ENCODE measurements at places on chromosomes 16 and 17. TPM values are rescaled to one million over a fixed set of nuclear protein-coding genes. Genes with fewer than 3 reads are reported as not detected.

DNA sequence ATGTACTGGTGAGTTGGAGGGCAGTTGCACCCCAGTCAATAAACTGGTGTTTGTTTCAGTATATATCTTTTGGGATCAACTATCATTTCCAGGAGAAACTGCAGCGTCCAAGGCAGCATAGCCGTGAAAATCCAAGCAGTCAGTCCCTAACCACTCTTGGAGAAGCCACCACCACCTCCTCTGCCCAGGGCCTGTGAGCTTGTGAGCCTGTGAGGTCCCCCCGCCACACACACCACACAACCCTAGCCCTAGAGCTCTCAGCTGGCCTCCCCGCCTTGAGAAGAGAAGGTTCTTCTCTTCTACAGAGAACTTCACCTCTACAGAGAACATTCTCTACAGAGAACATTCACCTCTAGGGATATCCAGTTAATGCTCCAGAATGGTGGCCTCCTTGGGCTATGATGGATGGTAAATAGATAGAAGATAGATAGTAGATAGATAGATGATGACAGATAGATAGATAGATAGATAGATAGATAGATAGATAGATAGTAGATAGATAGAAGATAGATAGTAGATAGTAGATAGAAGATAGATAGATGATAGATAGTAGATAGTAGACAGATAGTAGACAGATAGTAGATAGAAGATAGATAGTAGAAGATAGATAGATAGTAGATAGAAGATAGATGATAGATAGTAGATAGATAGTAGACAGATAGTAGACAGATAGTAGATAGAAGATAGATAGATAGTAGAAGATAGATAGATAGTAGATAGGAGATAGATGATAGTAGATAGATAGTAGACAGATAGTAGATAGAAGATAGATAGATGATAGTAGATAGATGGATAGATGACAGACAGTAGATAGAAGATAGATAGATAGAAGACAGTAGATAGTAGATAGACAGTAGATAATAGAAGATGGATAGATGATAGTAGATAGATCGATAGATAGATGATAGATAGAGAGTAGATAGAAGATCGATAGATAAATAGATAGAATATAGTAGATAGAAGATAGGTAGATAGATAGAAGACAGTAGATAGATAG is 13.7 kb downstream of the ALOX15B start:
- H3K27ac ChIP-seq = no peak overlapping the region
- no peak for DNase-seq
- H3K27me3 ChIP-seq = peaks cover 14% of the 10 kb centered on the region

DNA sequence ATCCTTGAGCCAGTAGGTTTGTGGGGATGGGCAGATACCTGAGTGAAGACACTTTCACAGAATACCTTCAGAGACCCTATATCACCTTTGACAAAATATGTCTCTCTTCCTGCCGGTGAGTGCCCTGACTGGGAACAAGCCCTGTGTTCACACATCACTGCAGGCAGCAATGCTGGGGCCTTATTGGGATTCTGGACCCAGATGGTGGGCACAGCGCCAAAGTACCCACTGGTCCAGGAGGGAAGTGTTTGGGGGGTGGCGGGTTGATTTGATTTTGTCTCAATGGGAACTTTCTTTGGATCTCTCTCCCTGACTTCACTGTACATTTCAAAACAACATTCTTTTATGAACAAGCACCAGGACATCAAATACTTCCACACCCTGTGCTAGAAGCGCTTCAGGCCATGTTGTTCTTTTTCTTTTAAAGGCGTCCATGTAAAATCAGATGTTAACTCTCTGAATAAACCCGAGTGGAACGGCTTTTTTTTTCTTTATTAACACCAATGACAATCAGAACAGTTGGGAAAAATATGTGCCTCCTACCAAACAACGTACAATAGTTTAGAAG is 62.4 kb upstream of the AKTIP start:
- no peak overlapping the region for H3K27ac ChIP-seq
- no peaks in the 10 kb centered on the region for H3K36me3 ChIP-seq
- DNase-seq = no peak
- no peaks in the 10 kb centered on the region for H3K27me3 ChIP-seq

GRCh38 chr17:72388765-72389473 is 268.1 kb downstream of the SOX9 start:
- H3K36me3 ChIP-seq = no peaks in the 10 kb centered on the region
- H3K4me1 ChIP-seq = no peaks in the 10 kb centered on the region
- H3K27me3 ChIP-seq = no peaks in the 10 kb centered on the region
- DNase-seq = no peak
- no peak overlapping the region for H3K4me3 ChIP-seq

DNA sequence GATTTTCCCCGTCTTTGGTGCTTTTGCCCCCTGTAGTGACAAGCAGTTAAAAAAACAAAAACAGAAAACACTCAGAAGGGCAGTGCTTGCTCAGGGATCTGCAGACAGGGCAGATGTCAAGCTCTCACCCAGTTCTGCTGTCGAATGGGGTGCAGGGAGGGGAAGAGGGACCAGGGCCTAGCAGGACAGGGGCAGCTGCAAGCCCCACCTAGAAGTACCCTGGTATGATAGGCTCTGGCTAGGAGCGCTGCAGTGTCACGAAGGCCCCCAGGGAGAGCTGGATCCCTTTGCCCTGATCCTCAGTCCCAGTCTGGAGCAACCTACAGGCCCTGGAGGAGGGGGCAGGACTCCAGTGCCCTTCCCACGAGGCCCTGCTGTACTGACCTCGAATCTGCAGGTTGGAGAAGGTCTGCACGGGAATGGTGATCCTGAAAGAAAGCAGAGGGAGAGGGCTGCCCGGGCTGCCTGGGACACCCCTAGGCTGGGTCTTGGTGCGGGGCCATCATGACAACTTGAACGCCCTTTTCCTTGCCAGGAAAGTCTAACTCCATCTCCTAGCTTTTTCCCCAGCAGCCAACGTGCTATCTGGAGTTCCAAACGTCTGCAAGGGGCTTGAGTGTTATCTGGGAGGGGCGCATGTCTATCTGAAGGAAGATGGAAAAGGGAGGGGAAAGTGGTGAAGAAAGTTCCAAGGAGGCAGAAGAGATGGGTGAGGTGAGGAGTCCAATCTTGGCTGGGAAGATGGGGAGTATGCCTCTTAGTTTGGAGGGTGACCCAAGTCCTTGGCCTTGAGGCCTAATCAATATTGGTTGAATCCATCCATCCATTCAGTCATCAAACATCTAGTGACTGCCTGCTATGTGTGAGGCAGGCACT is 4.8 kb downstream of the GFAP start:
- peaks cover 14% of the 10 kb centered on the region for H3K4me1 ChIP-seq
- H3K27me3 ChIP-seq = peaks cover 21% of the 10 kb centered on the region
- no peaks in the 10 kb centered on the region for H3K36me3 ChIP-seq
- H3K27ac ChIP-seq = no peak overlapping the region
- no peak overlapping the region for H3K4me3 ChIP-seq

DNA sequence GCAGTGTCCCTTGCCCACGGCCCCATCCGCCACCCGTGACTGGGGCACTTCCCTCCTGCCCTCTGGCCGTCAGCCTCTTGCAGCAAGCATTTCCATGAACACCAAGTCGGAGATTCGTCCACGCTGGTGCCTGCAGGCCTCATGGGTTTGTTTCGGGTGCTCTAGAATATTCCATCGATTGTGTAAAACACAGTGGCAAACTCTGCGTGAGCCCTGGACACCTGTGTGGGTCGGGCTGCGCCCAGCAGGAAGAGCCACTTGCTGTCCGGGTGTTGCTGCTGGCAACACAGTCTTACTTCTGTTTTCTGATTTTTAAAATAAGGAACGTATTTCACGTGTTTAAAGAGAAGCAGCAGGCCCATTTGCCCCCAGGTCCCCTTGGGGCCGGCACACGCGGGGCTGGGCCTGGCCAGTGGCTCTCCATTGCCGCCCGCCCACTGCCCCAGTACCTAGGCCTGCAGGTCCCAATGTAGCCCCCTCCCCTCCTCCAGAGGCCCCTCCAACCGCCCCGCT is 10.0 kb downstream of the CYBC1 start:
- no peaks in the 10 kb centered on the region for H3K27me3 ChIP-seq
- H3K4me3 ChIP-seq = no peak overlapping the region
- peaks cover 3% of the 10 kb centered on the region for H3K4me1 ChIP-seq
- H3K27ac ChIP-seq = peak overlapping the region; percentile 31

GRCh38 chr17:47789611-47790561 is 31.7 kb downstream of the OSBPL7 start:
- DNase-seq = peak; percentile 49
- H3K4me1 ChIP-seq = peaks cover 11% of the 10 kb centered on the region
- H3K27ac ChIP-seq = no peak overlapping the region
- peaks cover 94% of the 10 kb centered on the region for H3K27me3 ChIP-seq
- no peaks in the 10 kb centered on the region for H3K36me3 ChIP-seq
- H3K4me3 ChIP-seq = peak overlapping the region; percentile 25

DNA sequence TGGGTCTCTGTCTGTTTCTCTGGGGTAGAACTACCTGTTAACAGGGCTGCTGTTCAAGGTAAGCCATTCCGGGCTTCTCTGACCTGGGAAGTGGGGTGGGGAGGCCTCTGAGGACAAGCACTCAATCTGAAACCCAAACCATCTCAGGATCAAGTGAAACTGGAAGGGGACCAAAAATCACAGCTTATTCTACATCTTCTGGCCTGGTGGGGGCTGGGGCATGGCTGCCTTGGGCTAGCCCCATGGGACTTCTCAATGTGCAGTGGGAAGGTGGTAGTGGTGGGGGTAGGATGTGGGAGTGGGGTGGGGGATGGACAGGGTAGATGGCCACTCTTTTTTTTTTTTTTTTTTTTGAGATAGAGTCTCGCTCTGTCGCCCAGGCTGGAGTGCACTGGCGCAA is 5.5 kb downstream of the FLOT2 start:
- no peak overlapping the region for H3K4me3 ChIP-seq
- H3K27ac ChIP-seq = no peak overlapping the region
- DNase-seq = no peak
- peaks cover 35% of the 10 kb centered on the region for H3K4me1 ChIP-seq
- H3K36me3 ChIP-seq = no peaks in the 10 kb centered on the region

DNA sequence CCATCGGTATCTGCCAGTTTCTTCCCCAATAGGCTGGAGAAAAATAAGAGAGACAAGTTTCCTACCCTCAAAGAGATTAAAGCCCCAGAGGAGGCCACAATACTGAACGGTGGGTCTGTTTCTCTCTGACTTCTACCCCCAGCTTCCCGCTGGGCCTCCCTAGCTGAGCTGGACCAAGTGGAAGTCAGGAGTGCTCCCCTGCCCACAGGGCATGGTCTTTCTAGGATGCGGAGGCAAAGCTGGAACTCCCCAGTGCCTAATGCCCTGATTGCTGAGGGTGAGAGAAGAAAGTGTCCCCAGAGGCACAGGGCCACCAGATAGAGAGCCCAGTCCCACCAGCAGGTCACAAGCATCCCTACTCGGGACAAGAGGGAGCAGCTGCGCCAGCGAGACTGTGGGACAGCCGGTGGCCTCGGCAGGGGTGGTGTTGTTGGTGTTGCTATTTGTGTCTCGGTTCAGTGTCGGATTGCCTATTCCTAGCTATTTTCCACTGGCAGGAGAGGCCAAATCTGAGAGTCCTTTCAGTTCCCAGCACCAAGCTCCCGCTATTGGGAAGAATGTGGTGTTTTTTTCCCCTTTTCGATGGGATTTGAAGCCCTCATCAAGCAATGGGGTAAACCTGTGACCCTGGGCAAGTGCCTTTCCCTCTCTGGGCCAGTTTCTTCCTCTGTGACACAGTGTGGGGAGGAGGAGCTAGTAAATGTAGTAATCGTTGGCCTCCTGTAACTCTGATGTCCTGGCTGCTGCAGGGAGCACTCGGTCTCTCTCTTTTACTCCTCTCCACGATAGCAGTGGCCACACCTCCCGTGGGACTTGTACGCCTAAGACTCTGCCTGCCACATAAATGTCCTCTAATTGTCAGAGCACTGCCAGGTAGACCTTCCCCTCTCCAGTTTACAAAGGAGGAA is 22.5 kb upstream of the TBX2 start:
- no peak for DNase-seq
- H3K36me3 ChIP-seq = no peaks in the 10 kb centered on the region
- H3K4me3 ChIP-seq = no peak overlapping the region

DNA sequence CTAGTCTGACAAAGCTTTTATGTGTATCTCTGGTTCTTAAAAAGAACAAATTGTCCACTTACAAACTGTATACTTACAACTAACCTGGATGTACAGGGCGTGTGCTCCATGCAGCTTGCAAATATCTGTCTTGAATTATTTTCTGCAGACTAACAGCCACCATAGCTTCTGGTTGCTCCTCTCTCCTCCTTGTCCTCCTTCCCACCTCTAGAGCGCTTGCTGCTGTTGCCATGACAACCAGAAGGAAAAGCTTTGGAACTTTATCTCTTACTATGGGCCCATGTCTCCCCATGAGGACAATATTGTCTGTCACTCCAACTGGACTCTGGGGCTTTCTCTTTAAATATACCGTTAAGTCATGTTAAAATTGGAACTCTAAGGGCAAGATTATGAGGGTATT is 71.5 kb upstream of the DHX40 start:
- H3K36me3 ChIP-seq = no peaks in the 10 kb centered on the region
- DNase-seq = no peak
- H3K27me3 ChIP-seq = no peaks in the 10 kb centered on the region
- H3K27ac ChIP-seq = no peak overlapping the region
- no peaks in the 10 kb centered on the region for H3K4me1 ChIP-seq

DNA sequence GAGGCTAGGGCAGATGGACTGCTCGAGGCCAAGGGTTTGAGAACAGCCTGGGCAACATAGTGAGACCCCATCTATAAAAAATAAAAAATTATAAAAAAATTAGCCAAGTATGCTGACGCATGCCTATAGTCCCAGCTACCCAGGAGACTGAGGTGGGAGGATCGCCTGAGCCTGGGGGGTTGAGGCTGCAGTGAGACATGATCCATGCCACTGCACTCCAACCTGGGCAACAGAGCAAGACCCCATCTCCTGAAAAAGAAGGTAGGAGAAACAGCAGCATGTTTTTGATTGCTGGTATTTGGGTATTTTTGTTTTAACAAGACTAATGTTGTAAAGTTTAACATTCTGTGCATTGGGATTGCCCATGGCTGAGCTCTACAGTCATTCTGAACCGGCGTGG is 8.9 kb upstream of the DDX19A start:
- H3K4me3 ChIP-seq = no peak overlapping the region
- no peak overlapping the region for H3K27ac ChIP-seq
- no peaks in the 10 kb centered on the region for H3K4me1 ChIP-seq
- no peaks in the 10 kb centered on the region for H3K27me3 ChIP-seq

DNA sequence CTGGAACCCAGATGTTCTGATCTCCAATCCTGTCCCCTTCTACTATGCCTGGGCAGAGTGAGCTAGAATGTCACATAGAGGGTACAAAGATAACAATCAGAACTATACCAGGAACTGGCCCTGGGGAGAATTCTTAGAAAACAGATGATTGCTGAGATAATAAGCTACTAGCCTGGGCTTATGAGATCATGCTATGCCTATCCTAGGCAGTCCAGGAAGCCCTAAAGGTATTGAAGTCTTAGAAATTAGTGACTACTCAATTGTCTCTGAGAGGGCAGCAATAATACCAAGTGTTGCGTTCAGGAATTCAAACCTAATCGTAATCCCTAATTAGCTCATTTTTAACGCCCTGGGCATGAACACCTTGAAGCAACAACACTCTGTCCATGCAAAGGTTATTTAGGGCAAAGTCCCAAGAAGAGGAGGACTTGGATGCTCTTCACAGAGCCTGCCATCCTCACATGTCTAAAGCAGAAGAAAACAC is 77.1 kb downstream of the MMD start:
- H3K4me3 ChIP-seq = no peak overlapping the region
- no peak for DNase-seq
- H3K27ac ChIP-seq = no peak overlapping the region
- no peaks in the 10 kb centered on the region for H3K36me3 ChIP-seq

GRCh38 chr17:35660902-35661301 is 70.5 kb upstream of the RASL10B start:
- no peak for DNase-seq
- H3K4me1 ChIP-seq = no peaks in the 10 kb centered on the region
- no peaks in the 10 kb centered on the region for H3K27me3 ChIP-seq
- H3K4me3 ChIP-seq = no peak overlapping the region

The BORCS6 gene
- 17.1 TPM for total RNA-seq

The SLC13A2 gene
- not detected for total RNA-seq

The MAPK8IP3 gene
- 74.0 TPM for total RNA-seq

The SLFN13 gene
- 3.3 TPM for total RNA-seq

Data from transverse colon (tissue), 4 donors.